ENCODE measurements at places on chromosomes 2 and 18.

DNA sequence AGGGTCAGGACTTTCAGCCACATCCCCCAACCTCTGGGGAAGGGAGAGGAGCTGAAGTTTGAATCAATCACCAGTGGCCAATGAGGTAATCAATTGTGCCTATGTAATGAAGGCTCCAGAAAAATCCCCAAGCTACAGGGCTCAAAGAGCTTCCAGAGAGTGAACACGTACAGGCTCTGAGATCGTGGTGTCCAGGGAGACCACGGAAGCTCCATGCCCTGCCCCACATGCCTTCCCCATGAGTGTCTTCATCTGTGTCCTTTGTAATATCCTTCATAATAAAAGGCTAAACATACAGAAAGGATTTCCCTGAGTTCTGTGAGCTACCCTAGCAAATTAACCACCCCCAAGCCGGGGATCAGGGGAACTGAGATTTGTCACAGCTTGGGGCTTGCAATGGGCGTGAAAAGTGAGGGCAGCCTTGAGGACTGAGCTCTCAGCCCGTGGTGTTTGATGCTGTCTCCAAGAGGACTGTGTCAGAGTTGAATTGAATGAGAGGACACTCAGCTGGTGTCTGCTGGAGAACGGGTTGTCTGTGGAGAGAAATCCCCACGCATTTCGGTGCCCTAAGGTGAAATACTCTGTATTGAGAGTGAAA, 25.5 kb upstream of the TUBB6 start:
- DNase-seq: no peak

DNA sequence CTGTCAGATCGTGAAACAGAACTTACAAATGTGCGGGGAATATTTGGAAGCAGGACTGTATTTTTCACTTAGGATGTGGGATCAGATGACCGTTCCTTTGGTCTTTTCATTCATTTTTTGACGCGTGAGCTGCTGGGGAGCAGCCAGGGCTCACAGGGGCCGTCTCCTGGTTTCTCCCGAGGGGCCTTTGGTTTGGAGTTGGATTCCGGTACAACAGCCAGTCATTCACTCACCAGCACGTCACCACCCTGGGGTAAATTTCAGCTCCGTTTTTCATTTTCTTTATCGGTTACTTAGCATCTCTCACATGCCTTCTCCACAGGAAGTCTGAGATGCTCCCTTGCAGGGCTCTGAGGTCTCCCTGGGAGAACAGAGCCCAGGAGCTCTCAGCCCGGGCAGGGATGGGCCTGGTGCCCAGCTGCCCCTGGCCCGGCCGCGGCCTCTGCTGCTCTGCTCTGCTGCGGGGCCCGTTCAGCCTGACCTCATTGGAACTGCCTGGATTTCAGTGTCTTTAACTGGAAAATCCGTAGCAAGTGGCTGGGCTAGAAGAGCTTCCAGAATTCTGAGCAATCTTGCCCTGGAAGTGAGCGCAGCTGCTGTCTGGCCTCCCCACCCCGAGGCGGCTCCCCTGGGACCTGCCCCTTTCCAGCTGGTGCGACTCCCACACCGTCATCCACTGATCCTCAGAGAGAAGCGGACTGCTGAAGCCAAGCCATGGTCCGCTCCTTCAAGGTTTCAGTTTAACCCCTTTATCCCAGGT, 335.6 kb downstream of the EIPR1 start:
- DNase-seq: no peak

GRCh38 chr2:101173707-101174295, 22.6 kb upstream of the TBC1D8 start:
- DNase-seq: no peak

DNA sequence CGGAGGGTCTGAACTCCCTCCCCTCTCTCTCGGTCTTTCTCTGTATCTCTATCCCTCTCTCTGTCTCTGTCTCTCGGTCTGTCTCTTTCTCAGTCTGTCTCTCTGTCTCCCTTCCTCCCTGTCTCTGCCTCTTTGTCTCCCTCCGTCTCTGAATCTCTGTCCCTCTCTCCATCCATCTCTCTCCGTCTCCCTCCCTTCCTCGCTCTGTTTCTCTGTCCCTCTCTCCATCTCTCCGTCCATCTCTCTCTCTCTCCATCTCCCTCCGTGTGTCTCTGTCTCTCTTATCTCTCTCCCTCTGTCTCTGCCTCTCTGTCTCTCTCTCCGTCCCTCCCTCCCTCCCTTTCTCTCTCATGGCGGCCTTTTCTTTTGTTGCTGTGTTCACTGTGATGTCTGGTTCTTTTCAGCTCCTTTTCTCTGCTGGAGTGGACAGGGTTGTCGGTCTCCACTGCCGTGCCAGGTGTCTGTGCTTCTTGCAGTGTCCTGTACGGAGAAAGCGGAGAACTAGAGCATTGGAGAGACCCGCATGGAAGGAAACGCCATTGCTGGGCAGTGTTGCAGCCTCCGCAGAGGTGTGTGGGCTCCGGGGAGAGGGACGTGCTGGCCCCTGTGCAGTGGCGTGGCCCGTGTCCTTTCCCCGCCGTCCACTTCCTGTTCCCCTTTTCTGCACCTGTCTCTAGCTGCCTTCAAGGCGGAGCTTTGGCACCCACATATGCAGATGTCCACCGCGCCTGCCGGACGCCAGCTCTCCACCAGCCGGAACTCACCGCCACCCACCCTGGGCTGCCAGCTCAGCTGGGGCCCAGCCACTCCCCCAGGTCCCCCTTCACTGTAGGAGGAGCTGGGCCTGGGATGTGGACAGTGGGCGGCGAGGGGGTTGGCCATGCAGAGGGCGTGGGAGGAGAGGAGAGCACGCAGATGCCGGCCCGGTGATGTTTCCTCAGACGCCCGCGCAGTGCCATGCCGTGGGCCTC, 113.1 kb downstream of the NFATC1 start:
- no peak for DNase-seq

DNA sequence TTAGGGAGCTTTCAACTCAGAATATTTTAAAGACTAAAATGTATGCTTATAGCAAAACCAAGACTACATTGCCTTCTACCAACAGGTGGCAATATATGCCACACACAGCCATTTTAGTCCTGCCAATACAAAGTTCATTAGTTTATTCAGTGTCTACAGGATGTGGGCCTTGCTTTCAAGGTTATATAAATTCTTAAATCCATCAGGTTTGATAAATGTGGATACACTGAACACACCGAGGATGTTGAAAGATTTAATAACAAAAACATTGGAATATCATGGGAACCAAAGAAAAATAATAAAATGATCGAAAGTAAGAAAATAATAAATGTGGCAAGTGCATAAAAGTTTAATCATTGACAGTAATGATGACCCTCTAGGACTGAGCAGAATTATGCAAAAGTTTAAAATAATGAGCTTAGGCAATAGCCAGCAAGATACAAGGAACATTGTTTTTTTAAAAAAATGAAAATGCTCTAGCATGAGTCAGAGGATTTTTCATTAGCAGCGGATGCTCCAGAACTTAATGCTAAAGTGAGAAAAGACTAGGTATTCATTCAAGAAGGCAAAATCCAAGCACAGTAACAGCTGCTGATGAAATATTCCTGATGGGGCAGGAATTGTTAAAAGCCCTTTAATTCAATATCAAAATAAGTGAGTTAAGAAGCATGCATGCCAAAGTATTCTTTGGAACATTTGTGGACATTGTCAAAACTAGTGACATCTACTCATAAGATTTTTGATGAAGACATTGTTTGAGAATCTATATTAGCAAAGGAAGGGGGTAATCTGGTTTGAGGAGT, 14.2 kb downstream of the SCN9A start:
- no peak for DNase-seq

GRCh38 chr2:239826376-239826775, 198.8 kb downstream of the NDUFA10 start:
- DNase-seq: no peak
